GM12892 (cell line): ENCODE measurements at places on chromosomes 7 and 10.

- no peak for DNase-seq
Measured at GRCh38 chr7:149398195-149398820, 62.6 kb downstream of the ZNF777 start.

- DNase-seq: no peak
Measured at GRCh38 chr10:74652664-74653063, 173.7 kb upstream of the KAT6B start.

DNA sequence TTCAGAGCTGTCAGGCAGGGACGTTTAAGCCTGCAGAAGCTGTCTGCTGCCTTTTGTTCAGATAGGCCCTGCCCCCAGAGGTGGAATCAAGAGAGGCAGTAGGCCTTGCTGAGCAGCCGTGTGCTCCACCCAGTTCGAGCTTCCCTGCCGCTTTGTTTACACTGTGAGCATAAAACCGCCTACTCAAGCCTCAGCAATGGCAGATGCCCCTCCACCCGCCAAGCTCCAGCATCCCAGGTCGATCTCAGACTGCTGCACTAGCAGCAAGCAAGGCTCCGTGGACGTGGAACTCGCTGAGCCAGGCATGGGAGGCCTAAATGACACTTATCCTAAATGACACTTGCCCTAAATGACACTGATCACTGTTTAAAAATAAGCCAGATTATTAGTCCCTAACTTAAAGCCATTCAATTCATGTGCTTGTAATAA, 6.8 kb upstream of the ASB15 start:
- no peak for DNase-seq

GRCh38 chr10:32357056-32357735, 10.2 kb upstream of the EPC1 start:
- no peak for DNase-seq

GRCh38 chr10:12559578-12560178, 210.3 kb downstream of the CAMK1D start:
- DNase-seq: no peak

GRCh38 chr10:5486853-5487235, 12.5 kb downstream of the CALML5 start:
- no peak for DNase-seq

DNA sequence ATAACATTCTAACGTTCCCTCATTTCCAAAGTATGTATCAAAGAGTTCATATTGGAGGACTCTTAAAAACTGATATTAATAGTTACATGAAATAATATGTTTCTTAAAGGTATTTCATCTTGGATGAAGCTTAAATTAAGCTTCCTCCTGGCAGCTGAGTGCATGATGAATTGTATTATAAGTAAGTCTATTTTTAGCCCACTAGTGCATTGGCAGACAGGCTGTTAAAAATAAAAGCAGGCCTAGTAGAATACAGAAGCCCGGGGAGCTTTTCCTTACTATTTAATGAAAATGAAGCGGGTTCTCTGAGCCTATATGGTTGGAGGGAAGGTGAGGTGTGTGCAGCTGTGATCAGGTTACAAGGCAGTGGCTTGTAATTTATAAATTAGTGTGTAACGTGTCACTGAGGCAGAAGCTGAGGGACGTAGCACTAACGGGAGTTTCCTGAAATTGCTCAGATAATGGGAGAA, 130.7 kb upstream of the KMT2E start:
- no peak for DNase-seq

DNA sequence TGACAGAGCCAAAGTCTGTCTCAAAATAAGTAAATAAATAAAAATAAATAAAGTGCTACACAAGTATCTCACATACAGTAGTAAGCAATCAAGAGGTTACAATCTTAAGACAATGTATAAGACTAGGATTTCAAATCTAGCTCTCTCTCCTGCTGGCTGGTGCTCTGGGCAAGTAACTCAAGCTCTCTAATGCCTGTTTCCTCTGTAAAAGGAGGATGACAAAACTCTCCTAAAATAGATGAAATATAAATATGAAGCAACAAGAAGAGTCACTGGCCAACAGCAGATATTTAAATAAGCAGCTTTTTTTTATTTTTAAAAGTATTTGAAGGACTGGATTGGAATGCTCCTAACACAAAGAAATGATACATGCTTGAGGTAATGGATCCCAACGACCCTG, 7.2 kb downstream of the SFMBT2 start:
- no peak for DNase-seq

DNA sequence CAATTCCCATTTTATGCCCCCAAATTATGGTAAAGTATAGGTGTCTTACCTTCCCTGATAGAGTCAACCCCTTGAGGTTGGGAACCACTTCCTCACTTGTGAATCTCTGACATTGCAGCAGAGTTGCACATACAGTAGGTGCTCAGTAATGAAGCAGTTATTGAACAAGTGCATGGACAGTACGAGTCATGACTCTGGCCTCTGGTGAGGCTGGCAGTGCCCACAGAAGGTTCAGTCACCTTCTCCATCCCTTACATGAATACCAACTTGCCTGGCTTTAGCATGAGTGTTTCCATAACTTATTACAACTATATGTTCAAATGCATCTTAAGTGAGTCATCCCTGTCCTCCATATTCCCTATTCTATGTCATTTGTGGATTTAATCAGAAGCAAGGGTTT, 340.0 kb downstream of the ELMO1 start:
- no peak for DNase-seq

GRCh38 chr10:2280713-2281300, 543.5 kb upstream of the ADARB2 start:
- no peak for DNase-seq

- DNase-seq: no peak
Measured at GRCh38 chr7:7720750-7721621, 2.6 kb upstream of the RPA3 start.

GRCh38 chr7:17677408-17677807, 262.9 kb downstream of the SNX13 start:
- no peak for DNase-seq

- DNase-seq: no peak
Measured at GRCh38 chr7:114976666-114977065, 54.8 kb downstream of the MDFIC start.
